ENCODE measurements at places on chromosomes 11 and 22.

DNA sequence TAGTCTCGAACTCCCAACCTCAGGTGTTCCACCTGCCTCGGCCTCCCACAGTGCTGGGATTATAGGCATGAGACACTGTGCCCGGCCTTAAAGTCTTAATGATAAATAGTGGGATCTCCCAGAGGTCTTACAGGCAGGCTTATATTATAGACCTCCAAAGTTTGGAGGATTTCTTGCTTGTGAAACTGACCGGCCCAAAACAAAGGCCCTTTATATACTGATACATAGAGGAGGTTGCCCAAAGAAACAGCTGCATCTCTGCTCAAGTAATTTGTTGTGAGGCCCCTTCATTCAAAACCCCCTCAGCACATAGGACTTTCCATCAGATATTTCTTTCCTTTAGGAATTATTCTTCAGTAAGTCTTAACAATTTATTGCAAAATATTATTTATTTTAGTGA is 27.4 kb upstream of the RDX start:
- DNase-seq: no peak

GRCh38 chr22:28299753-28300152 is 379.9 kb downstream of the TTC28 start:
- DNase-seq: no peak

GRCh38 chr11:73942010-73942409 is 8.8 kb upstream of the DNAJB13 start:
- DNase-seq: no peak

- no peak for DNase-seq
Observed at GRCh38 chr11:116432301-116432700, 340.5 kb downstream of the BUD13 start.

DNA sequence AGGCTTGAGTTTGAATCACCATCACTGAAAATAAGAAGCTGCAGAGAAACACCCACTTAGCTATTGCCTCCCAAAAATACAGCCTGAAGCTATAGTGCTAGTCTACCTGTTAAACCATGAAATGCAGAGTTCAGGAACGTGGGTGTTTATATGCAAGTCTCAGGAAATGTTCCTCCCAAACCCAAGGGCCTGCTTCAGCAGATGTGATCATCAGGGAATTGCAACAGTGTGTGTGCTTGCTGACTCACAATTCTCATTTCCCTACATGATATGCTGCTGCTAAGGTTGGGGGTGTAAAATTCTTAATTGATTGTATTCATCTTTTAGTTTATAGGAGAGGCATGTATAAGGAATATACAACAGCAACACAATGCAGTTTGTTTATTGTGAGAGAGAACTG is 49.6 kb downstream of the NUP98 start:
- peak; percentile 36 for DNase-seq

DNA sequence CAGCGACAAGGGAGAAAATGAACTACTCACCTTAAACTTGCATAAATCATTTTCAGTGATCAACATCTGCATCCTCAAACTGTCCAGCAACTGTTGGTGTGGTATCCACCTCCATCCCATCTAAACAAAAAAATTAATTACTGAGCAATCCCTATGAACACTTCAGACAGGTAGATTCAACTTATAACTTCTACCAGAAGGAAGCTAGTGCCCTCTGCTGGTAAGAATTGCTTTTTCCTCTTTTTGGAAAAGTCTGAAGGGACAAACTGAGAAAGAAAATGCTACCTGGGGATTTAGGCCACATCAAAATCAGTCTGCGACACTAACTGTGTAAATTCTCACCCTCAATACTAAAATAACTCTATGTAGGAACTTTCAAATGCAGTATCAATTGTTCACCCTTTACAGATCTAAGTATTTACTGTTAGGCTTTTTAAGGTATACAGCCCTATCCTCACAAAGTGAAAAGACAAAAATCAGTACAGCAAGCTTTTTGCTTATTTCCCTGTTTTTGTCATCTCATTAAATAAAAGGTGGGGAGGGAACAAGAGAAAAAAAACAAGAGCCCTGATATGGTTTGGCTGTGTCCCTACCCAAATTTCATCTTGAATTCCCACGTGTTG is 17.9 kb downstream of the CLNS1A start:
- peak; percentile 15 for DNase-seq

DNA sequence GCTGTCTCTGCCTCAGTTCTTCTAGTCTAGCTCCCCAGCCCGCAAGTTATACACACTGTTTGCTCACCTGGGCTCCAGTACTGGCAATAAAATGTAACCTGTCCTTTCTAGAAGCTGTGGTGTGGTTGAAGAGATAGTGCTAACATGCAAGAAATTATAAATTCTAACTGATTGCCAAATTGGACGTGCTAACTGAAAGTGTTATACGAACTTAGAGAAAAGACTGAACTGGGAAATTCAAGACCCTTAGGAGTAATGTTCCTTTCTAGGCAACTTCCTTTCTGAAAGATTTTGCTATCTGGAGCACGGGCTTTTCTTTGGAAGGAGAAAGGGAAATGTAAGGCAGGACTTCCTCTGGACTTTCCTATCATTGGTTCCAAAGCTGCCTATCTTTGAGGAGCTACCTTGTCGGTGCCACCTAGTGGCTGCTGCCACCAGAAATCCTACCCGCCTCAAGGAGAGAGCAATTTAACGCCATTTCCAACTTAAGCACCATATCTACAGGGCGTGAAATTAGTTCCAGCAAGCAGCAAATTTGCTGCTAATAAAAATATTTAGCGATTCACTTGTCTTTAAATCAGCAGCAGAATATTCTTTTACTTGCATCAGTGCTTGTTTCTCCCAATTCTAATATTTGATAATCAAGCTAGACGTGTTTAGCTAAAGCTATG is 12.7 kb upstream of the TMEM218 start:
- DNase-seq: peak; percentile 35

DNA sequence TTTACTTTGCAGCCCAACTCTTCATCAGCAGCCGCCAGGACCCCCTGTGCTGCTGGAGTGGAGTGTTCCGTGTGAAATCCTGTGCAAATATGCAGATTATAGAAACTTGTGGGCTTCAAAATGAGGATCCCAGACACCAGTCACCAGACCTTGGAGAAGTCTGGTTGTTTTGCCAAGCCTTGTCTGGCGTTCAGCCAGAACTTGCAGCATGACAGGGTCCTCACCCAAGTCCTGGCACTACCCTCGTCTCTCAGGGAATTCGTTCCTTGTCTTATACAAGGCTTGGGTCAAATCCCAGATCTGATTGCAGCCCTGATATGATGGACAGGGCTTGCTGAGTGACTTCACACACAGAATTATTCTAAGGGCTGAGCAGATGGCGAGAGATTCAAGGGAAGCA is 18.9 kb downstream of the SHISAL1 start:
- DNase-seq: no peak

DNA sequence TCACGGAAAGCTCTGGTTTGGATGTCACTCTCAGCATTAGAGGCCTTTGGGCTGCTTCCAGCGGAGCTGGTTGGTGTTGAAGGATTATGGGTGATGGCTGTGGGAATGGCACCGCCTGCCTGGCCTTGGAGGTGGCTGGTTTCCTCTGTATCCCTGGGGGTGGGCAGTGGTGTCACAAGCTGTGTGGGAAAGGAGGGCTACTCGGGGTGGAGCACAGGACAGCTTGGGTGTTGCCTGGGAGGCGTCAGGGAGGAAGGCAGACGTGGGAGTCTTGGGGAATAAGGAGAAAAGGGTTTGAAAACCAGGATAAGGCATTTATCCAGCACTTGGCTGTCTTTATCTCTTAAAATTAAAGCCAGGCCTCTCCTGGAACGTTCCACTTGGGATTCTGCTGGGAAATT is 71.8 kb downstream of the ADAMTS15 start:
- DNase-seq: no peak

All from CD14-positive monocyte (primary cell).